Kidney glomerular epithelial cell (primary cell): ENCODE measurements at places on chromosomes 4 and X.
A peak's percentile ranks its signal among the peaks of the same experiment; 100 is the strongest.

- no peak for DNase-seq
These were observed 529.9 kb downstream of the MID1IP1 start for GRCh38 chrX:39331082-39331704.

- DNase-seq, result no peak
These were observed 951.5 kb upstream of the POU3F4 start for GRCh38 chrX:82556588-82556987.

DNA sequence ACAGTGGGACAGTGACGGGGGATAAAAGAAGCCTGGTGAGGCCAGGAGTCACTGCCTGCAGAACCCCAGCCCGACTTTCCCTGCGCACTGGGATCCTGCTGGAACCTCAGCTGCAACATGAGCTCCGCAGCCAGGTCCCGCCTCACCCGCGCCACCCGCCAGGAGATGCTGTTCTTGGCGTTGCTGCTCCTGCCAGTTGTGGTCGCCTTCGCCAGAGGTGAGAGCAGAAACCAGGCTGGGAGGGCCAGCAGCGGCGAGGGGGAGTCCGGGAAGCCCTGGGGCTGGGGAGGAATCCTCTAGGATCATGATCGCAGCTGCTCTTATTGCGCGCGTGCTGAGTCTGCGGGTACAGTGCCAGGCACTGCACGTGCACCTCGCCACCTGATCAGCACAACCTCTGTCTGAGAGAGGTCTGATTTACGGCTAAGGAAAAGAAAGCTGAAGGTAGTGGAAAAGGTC, at the start of gene PF4V1:
Gene PF4V1 (plus strand): TSS at position 51 of the 459 bp plus-strand sequence. CDS start 67 bp downstream, at position 118.
- DNase-seq, result no peak

DNA sequence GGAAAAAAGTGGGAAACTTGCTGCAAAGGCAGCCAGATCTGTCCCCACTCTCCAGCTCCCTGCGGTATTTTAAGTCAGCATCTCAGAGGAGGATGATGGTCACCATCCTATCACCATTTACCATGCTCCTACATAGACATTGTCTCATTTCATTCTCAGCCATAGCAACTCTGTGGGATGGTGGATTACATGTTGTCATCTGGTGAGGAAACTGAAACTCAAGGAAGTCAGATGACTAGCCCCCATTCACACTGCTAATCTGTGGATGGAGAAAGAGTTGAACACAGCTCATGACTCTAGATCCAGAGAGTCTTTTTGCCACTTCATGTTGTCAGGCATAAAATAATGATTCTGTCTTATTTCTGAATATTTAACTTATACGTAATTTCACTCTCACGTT, 323.5 kb downstream of the PTTG2 start:
- no peak for DNase-seq

DNA sequence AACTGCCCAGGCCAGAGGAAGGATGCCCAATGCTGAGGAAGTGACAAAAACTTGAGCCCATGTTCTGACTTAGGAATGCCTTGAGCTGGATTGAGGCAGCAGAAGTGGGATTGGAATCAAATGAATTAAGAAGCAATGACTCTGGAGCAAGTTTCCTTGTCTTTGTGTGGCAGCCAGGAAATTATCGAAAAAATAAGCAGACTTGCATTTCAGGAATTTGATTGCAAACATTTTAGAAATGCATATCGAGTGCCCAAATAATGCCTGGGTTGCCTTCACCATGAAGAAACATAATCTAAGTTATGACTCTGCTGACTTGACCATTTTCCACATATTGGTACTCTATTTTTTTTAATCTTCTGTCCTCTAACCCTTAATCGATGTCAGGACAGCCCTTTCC, 9.5 kb downstream of the CYTL1 start:
- no peak for DNase-seq

DNA sequence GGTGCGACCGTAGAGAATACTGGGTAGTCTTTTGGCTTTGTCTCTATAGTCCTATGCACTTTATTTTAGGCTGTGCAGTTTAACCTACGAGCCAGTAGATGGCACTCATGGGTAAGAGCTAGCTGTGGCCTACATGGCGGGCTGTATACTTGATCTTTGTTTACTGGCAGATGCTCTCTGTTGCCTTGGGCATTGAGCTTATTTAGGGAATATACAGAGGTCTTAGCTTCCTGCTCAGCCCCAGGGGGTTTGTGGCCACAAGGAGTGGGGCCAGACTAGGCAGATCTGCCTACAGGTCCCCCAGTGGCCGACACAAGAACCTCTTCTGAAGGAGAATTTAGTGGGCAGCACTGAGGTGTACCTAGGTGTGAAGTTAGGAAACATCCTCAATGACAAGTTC, 227.6 kb upstream of the HDX start:
- DNase-seq, result peak; percentile 1

DNA sequence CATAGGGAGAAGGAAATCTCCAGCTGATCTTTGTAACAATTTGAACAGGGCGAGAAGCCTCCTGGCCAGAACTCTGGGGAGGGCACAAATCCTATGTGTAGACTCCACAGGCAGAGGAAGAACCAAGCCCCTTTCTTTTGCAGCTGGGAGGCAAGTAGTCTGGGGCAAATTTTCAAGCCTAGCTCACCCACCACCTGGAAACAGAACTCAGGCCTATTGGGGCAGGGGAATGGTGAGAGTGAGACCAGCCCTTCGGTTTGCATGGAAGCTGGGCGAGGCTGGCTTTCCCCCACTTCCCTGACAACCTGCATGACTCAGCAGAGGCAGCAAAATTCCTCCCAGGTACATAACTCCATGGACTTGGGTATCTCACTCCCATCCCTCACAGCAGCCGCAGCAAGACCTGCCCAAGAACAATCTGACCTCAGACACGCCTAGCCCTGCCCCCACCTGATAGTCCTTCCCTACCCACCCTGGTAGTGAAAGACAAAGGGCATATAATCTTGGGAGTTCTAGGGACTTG, 138.2 kb downstream of the EMCN start:
- no peak for DNase-seq

GRCh38 chrX:128728943-128729342, 676.7 kb upstream of the ACTRT1 start:
- DNase-seq, result no peak

DNA sequence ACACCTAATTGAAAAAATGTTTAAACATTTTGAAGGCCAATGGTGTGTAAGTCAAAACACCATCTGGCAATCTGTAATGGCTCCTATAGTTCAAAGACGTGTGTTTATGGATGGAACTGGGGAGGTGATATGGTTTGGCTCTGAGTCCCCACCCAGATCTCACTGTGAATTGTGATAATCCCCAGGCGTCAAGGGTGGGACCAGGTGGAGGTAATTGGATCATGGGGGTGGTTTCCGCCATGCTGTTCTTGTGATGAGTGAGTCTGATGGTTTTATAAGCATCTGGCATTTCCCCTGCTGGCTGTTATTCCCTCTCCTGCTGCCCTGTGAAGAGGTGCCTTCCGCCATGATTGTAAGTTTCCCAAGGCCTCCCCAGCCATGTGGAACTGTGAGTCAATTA, 52.2 kb downstream of the ADRA2C start:
- DNase-seq, result no peak

GRCh38 chrX:12383196-12383595, 244.9 kb downstream of the FRMPD4 start:
- no peak for DNase-seq

DNA sequence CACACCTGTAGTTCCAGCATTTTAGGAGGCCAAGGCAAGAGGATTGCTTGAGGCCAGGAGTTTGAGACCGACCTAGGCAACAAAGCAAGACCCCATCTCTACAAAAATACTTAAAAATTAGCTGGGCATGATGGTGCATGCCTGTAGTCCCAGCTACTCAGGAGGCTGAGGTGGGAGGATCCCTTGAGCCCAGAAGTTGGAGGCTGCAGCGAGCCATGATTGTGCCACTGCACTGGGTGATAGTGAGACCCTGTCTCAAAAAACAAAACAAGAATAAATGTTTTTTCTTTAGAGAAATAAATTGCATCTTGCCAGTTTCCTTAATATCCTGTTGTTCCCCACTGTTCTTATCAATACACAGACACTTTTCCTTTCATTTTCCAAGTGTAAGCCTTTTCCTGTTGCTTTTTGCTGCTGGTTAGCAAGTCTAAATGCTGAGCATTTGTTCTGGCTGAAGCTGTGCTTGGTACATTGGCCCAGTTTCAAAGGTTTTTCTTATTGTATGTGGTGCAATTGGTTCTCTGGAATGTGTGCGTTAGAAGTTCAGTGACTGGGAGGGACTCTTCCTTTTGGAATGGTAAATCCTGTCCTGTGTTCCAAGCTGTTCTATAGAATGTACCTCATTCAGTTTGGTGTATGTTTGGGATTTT, 98.2 kb downstream of the AFF1 start:
- DNase-seq, result peak; percentile 36

DNA sequence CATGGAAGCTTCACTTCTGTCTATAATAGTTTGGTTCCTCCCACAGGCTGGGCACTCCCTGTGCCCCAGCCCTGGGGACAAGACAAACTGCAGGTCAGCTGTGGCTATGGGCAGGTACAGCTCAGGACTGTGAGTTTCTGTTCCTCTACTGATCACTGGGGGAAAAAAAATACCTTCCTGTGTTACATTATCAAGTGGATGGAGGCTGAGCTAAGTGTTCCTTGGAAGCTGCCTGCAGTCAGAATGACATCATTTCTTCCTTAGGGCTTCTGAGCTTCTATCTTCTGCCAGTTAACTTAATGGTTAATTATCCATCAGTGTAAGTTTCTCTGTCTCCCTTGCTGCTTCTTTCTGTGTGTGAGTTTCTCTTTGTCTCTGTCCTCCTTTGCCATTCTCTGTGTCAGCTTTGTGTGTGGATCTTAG, 4.6 kb downstream of the RAB33A start:
- DNase-seq, result no peak

- DNase-seq, result no peak
These were observed at the start of the genes SATL1 and ZNF711 for GRCh38 chrX:85243761-85244449. TSS of gene SATL1 (minus strand) at chrX:85243779. CDS start at chrX:85108968, 134,811 bp downstream. TSS of gene ZNF711 (plus strand) at chrX:85243991. CDS start at chrX:85247573, 3,582 bp downstream.

DNA sequence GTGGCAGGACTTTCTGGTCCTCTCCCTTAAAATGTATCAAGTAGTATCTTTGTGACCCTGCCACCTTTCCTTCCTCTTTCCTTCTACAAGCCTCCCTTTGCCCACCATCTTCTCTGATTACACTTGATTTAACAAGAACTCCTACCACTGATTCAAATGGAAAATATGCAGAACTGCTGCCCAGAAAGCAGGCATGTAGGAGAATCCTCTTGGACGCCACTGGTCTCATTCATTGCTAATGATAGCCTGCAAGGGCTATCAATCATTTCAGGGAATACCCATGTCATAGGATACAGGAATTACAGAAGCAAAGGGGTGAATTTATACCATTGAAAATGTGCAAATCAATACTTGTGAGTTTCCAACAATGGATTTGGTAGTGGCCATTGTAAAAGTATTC, 294.6 kb upstream of the NRK start:
- no peak for DNase-seq

DNA sequence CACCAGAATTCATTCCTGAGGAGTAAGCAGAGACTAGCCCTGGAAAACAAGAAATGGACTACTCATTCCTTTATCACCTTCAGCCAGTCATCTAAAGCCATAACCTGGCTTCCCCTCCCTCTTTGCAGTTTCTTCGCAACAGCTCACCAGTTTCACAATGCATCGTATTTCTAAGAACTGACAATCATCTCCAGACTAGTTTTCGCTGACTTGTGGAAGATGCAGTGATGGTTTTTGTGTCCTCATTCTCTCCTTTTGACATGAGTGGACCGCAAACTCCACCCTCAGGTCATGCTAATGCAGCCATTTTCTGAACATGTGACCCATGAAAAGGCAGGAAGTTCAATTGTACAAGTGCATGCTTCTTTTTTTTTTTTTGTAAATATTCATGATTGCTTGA, 1203.5 kb downstream of the PCDH7 start:
- DNase-seq, result no peak

DNA sequence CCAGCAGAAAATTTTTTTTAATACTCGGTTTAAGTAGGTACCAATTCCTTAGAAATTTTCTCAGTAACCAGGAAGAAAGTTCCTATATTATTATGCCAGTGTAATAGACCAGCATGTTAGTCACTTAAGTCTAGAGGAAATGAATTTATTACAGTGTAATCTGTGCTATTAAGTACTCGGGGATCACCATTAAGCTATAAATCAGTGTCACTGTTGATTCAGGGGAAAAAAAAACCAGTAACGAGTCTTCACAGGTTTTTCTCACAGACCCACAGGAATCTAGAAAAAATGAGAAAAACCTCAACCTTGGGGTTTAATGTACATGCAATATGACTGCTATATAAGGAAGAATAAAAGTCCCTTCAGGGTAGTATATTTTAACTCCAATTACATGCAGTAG, 138.3 kb upstream of the IL1RAPL2 start:
- DNase-seq, result no peak

- no peak for DNase-seq
These were observed 210.2 kb downstream of the ANTXR2 start for GRCh38 chr4:79862821-79863220.

- DNase-seq, result no peak
These were observed 347.3 kb downstream of the SPRY1 start for GRCh38 chr4:123743848-123744247.

DNA sequence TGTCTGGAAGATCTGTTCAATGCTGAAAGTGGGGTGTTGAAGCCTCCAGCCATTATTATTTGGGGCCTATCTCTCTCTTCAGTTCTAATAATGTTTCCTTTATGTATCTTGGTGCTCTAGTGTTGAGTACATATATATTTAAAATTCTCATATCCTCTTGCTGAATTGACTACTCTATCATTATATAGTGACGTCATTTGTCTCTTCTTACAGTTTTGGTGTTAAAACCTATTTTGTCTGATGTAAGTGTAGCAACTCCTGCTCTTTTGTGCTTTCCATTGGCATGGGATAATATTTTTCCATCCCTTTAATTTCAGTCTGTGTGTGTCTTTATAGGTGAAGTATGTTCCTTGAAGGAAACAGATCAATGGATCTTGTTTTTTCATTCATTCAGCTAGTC, 446.0 kb downstream of the FAM47A start:
- DNase-seq, result no peak

DNA sequence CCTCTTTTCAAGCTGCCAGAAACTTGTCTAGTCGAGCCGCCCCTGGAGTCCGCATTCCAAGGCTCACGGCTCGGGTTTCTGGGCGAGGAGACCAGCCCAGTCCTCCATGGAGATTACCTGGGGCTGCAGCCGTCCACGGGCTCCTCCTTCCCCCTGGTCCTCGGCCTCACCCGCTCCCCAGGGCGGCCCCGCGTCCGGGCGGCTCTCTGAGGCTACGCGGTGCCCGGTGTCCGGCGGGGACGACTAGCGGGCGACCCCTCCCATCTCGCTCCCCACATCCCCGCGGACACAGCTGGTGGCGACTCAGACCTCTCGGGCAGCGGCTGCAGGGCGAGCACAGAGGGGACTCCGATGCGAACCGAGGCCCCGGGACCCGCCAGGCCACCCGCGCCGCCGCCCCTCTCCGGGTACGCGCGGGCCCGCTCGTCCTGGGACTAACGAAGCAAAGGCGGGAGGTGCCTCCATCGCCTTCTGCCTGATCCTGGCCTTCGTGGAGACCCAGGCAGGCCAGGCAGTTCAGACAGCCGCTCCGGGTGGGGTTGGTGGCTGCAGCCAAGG, 159.4 kb downstream of the TRAM1L1 start:
- DNase-seq, result no peak

- DNase-seq, result no peak
These were observed 122.7 kb downstream of the ZNF518B start for GRCh38 chr4:10334506-10335028.

GRCh38 chr4:139167774-139168444, 9.1 kb downstream of the ELF2 start:
- DNase-seq, result peak; percentile 81
